ENCODE measurements at places on chromosomes 7 and 10.

DNA sequence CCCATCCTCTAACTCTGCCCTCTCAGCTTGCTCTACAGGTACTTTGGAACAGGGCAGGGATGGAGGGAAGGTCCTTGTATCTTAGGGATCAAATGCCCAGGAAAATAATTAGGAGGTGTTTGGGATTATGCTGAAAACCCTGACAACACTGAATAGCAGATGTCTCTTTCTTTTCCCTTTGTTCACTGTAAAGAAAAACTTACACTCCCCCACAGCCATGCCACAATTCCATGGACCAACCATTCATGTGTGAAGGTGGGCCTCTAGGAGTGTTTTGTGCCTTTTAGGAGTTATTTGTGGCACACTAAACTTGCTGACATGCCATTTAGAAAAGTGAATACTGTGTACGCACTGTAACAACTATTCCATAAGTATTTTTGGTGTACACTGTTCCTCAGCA, 108.1 kb downstream of the SNX10 start:
- no peak for DNase-seq

DNA sequence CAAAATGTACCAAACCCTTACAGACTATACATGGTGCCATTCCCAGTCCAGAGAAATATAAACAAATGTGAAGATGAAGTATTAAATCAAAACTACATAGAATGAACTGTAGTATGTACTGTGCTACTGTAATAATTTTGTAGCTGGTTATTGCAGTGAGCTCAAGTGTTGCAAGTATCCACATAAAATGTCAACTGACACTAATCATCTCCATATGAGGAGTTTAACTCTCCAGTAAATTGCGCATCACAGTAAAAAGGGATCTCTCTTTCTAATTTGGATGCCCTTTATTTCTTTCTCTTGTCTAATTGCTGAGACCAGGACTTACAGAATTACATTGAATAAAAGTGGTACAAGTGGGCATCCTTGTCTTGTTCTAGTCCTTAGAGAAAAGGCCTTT, 165.5 kb downstream of the CPED1 start:
- no peak for DNase-seq

DNA sequence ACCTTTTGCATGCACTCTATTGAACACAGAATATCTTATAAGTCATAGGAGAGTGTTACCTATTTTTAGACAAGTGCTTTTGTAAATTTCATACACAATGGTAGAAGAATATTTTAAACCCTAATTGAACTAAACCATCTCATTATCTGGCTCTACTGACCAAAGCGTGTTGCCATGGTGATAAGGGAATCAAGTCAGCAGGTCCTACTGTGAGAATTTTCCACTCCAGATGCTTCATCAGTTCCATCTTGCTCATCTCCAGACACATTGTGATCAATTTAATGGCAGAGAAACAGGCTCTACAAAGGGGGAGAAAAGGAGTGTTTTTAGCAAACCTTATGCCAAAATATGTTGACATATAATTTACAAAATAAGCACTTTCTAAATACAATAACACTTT, 621.9 kb upstream of the GHITM start:
- DNase-seq, result no peak

- DNase-seq, result no peak
These were observed 40.1 kb downstream of the POLR3A start for GRCh38 chr10:77989081-77989724.

DNA sequence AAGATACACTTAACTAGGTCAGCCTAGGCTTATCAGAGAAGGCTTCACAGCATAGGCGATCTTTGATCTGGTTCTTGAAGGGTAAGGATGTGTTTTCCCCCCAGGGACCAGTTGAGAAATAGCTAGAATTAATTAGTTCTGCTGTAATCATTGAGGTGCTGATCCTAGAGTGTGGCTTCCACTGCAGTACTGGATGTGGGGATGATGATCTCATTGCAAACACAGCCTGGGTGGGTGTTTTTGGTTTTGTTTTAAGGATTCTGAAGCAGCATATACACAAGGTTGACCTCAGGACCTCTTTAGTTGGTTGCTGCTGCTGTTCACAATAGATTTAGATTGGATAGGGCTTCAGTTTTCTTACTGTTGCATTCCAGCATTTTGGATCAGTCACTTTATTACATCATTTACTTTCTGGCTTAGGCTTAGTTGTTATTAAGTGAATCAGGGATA, 159.7 kb downstream of the AUTS2 start:
- no peak for DNase-seq

DNA sequence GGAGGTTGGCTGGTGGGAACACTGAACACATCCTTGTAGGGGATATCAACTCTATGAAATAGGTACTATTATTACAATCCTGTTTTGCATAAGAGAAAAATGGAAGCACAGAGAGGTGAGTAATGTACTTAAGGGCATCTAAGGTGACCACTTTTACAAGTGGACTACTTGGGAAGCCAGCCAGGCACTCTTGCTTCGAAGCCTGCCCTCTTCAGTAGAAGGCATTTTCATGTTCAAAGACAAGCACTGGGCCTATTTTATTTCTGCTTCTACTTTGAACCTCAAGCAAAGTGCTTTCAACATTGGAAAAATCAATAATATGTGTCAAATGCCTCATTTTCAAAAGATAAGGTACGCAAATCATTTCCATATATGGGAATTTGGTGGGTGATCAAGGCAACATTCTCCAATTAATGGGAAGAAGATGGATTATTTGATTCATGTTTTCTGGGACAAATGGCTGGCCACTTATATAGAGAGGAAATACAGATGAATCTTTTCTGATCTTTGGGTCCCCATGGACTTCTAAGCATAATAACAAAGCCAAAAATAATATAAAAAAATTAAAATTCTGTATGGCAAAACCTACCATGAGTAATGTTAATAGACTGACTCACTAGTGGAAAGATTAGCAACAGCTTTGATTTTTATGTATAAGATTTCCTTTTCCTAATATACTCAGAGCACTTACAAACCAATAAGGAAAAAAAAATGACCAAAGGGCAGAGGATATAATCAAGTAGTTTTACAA, 270.2 kb downstream of the FRMD4A start:
- peak; percentile 6 for DNase-seq

DNA sequence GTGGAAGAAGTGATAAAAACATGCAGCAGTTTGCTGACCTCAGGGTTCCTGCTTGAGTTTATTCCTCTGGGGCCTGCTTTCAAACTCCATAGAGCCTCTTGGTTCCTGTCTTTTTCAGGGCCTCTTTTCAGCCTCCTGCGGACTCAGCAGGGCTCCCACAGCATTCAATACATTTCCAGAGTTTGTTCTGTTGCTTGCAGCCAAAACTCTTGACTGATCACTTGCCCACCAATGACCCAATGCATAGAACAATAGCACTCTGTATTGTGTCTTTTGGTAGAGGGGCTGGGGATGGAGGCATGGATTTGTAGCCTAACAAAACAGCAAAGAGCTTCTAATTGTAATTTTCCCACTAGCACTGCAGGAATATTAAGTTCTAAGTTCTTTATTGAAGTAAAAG, 50.8 kb upstream of the CREB5 start:
- DNase-seq, result no peak

DNA sequence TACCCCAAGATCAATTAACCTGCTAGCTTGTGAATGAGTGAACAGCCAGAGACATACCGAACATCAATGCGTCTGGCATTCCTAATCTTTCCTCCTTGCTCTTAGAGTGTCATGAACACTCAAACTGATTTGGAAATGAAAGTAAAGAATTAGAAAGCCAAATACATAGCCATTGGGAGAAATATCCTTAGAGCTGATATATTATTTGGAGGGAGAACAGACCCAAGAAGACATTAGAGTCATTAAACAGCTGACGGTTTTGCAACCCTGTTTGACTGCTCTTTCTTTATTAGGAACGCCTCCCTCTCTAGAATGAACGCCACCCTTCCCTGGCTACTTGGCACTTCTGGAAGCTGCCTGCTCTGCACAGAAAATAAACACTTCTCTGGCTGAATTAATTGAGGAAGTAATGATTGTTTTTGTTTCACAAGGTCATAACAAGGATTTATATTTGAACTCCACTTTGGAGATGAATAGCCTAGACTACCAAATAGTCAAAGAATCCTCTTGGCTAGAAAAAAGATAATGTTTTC, 42.8 kb downstream of the CTTNBP2 start:
- DNase-seq, result no peak

GRCh38 chr7:43876976-43877745, 7.8 kb upstream of the MRPS24 start:
- no peak for DNase-seq

- no peak for DNase-seq
These were observed 112.6 kb downstream of the AUTS2 start for GRCh38 chr7:69710768-69711438.

GRCh38 chr10:97525086-97525485, 26.4 kb downstream of the UBTD1 start:
- DNase-seq, result no peak

DNA sequence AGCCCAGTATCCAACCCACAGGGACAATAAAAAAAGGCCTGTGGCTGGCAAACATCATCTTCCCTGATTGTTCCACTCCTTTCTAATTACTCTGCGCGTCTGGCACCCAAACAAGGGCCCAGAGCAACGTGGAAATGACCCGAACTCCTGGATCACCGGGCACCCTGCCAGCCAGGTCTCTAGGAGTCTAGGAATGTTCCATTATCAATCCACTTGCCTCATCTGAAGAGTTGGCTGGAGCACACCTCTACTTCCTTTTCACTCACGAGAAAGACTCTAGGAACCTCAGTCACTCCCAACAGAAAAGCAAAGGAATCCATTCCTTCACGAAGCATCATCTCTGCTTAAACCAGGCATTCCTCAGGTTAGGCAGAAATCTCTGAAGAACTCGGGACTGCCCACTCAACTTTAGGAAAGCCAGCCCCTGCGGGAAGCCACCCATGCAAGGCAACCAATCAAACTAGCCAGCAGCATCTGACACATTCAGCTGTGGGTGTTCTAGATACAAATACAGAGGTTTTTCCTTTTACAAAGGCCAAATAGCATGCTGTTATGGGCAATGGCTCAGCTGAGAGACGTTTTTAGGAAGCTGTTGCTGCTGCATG, 37.7 kb downstream of the ATXN7L1 start:
- DNase-seq, result peak; percentile 81

DNA sequence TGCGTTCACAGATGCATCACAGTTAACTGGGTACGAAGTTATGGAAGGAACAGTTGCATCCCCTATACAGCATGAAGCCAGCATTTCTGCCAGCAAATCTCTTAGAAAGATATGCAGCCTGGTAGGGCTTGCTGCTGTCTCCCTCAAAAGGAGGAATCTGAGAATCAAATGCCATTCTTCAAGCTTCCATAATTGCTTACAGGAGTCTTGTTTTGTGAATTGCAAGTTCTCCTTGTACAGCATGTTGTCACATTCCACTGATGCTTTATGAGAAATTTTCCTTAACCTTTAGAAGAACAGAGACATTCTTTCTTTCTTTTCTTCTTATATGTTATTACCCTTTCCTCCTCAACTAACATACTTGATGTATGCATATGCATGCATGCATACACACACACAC, 134.6 kb downstream of the CHRM2 start:
- DNase-seq, result no peak

DNA sequence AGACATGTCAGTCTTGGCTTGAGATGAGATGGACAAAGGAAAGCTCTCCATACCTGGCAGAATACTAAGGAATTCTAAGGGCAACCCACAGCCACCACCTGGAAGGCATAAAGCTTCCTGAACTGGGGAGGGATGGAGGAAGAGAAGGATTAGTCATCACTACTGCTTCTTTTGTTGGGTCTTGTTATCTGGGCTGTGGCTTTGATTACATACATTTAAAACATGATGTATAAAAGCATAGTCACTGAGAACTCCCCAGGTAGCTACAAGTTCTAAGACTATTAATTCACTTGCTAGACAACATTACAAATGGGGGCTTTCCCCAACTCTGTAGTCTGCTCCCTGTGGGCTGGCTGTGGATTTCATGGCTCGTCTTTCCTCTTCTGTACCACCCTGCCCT, 58.2 kb downstream of the RBM33 start:
- no peak for DNase-seq

DNA sequence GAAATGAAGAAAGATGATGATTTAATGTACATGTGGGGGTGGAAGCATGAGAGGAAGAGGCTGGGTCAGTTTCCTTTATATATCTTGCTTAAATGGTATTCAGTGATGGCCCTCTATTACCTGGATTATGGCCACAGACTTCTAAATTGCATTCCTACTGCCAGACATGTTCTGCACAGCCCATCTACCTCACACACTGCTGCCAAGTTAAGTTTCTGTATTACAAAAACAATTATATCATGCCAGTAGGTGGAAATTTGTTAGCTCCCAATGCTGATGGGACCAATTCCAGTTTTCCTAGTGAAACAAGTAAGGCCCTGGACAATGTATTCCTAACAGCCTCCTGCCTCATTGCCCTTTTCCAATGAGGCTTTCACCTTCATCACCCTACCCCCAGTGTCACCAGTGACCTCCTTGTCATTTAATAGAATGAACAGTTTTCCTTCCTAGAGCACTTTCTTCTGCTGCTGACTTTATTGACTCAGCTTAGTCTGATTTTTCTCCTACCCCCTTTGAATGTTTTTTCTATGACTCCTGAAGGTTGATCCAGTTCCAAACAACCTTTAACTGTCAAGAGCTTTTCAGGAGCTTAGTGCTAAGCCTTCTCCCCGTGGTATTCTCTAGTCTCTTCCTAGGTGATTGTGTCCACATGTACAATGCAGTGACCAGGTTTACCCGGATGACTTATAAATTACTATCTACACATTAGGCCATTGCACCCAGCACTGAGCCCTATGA, 316.6 kb upstream of the ANKRD30A start:
- DNase-seq, result no peak

- no peak for DNase-seq
These were observed 13.4 kb downstream of the SCIN start for GRCh38 chr7:12583922-12584321.

DNA sequence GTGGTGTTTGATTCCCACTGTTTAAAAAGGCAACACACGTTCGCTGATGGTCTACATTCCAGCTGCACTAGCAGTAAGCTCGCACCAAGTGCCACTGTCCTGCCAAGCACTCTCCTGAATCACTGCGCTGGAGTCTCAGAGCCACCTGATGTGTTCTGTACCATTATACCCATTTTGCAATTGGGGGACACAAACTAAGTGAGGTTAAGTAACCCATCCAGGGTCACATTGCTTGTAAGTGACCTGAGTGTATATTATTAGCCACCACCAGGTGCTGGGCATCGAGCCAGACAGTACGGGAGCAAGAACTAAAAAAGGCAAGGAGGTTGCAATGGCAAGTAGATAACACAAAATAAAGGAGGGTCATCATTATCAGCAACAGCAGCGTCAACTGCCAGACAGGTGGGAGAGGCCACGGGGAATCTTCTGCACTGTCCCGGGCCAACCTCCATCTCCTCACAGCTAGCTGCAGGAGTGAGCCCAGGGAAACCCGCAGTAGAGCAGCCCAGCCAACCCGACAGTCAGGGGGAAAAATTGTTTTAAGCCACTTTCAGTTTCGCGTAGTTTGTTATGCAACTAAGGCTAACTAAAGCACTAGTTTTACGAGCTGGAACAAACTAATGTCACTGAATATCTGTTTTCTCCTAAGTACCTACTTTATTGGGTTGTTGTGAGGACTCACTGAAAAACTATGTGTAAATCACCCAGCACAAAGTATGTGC, 712 bp upstream of the CPVL start:
- peak; percentile 48 for DNase-seq

GRCh38 chr10:62934258-62934657, 118.1 kb upstream of the EGR2 start:
- no peak for DNase-seq

GRCh38 chr7:81887098-81888090, 117.5 kb upstream of the HGF start:
- DNase-seq, result peak; percentile 92

- no peak for DNase-seq
These were observed 698.3 kb downstream of the PARD3 start for GRCh38 chr10:34116681-34117271.

Data from NCI-H1092 treated with DMSO at 0.1 percent for 48 hours (cell line).